ENCODE measurements at places on chromosomes 3 and 15.

GRCh38 chr3:139689708-139690228 is 12.0 kb upstream of the NMNAT3 start:
- DNase-seq = no peak

DNA sequence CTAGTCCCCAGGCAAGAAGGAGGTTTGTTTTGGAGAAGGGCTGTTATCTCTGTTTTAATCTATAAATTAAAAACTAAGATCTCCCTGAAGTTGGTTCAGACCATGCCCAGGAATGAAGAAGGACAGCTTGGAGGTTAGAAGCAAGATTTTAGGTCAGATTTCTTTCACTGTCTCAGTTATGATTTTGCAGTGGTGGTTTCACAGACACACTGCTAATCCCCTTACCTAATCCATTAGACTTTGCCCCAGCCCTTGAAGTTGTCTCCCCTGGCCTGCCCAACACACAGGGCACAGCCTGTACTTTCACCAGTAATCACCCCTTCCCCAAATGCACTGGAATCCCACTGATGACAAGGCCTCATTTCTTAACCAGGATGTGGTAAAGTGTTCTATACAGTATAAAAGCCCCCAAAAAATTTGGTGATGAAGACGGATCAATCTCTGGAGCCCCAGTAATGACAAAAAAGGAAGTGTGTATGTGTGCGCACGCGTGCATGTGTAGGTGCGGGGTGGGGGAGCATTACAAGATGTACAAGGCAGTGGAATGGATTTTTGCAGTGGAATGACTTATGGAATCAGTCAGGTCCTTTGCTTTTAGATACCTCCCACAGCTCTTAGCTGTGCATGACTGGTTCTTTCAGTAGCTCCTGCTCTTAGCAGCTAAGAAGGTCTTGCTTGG is 73.1 kb upstream of the TERB2 start:
- no peak for DNase-seq

GRCh38 chr3:188082031-188082430 is 71.9 kb upstream of the LPP start:
- no peak for DNase-seq

DNA sequence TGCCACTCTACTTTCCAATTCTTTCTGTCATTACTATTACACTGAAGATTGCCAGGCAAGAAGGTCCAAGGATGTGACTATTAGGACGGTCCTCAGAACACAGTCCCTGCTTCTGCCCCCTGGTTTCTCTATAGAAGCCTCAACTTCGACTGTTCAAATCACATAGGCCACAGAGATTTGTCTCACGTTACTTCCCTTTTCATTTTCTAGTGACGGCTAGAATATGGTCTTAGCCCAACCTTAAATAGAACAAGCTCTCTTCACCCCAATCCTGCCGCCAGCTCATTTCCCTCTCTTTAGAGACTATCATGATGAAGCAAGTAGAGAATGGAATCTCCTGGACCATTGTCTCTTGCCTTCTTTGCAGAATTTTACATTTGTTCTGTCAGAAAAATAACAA is 84.9 kb downstream of the TIGIT start:
- DNase-seq = no peak

GRCh38 chr3:49327485-49327884 is 12.4 kb downstream of the USP4 start:
- DNase-seq = peak; percentile 53

GRCh38 chr15:96322536-96323318 is 7.8 kb upstream of the NR2F2 start:
- no peak for DNase-seq

GRCh38 chr3:53375019-53375418 is 27.7 kb upstream of the DCP1A start:
- DNase-seq = peak; percentile 62

GRCh38 chr15:42036112-42036905 is 15.5 kb upstream of the PLA2G4E start:
- no peak for DNase-seq

DNA sequence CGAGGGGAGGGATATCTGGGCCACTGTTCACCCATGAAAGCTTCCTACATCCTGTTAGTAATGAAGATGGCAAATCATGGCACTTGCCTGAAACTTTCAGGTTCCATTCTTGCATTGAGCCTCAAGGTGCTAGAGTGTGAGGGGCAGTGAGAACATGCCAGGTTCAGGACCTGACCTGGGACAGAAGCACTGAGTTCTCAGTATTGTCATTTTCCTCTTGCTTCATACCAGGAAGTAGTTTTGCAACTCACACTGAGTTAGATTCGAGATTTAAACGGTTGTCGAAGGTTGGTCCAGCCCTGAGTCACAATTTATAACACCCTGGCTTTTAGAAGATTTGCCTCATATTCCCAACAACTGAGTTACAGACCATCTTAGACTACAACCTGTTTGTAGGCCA is 11.8 kb upstream of the MEIS2 start:
- no peak for DNase-seq

DNA sequence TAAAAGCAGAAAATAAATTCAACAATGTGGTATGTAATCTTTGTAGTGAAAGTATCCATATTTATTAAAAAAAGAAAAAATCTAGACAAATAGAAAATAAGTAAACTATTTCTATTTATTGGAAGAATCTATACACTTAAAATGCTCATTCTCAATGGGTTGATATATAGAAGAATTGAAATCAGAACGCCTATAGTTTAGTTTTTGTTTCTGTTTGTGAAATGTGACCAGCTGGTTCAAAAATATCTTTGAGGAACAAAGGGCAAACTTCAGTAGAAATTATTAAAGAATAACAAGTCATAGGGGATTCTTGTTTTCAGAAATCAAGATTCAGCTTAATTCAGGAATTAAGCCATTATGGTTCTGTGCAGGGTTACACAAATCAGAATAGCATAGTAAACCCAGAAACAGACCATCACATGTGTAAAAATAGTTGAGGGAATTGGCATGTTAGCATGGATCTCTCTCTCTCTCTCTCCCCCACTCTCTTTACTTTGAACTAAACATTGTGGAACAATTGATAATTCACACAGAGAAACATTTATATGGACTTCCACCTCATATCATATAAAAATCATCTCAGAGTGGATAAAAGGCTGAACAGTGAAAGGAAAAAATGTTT is 134.0 kb downstream of the CHL1 start:
- no peak for DNase-seq

DNA sequence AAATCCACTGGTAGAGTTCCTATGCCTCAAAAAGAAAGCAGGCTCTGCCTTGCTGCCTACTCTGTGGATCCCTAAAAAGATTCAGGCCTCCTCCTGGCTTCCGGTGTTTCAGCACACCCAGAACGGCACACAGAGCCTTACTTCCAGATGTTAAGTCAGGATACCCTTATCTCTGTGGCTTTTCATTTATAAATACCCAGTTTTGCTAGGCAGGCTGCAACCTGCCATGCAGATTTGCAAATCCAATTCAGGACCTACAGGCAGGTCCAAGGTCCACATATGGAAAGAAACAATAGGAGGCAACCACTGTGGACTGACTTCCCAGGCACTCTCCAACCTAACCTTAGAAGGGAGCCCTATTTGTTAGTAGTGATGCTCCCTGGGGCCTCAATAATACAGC is 30.7 kb downstream of the EFL1 start:
- DNase-seq = no peak

- DNase-seq = no peak
Measured at GRCh38 chr15:59887211-59887610, 116.9 kb upstream of the FOXB1 start.

DNA sequence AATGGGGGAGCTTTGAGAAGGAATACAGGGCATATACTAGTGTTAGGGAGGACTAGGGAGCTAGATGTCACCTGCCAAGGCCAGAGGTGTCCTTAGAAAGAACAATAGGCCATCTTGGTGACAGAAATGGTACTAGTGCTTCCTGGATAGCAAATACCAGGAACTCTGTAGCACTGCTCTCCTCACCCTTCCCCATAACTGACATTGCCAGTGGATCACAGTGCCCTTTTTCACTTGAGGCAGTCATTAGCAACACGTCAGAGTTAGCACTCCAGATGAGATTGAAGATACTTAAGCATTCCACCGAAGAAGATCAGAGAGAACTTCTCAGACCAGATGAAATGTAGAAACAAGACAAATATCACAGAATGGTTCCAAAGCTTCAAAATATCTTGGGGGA is 103.1 kb upstream of the PDZRN3 start:
- no peak for DNase-seq

DNA sequence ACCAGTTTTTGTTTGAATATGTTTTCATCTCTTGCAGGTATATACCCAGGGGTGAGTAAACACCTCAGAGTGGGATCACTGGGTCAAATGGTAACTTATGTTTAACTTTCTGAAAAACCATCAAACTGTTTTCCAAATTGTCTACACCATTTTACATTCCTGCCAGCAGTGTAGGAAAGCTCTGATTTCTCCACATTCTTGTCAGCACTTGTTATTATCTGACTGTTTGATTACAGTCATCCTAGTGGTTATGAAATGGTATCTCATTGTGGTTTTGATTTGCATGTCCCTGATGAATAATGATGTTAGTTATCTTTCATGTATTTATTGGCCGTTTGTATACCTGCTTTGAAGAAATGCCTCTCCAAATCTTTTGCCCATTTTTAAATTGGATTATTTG is 13.8 kb downstream of the FSD2 start:
- no peak for DNase-seq

- DNase-seq = no peak
Measured at GRCh38 chr15:77773903-77774302, 141.2 kb upstream of the LINGO1 start.

DNA sequence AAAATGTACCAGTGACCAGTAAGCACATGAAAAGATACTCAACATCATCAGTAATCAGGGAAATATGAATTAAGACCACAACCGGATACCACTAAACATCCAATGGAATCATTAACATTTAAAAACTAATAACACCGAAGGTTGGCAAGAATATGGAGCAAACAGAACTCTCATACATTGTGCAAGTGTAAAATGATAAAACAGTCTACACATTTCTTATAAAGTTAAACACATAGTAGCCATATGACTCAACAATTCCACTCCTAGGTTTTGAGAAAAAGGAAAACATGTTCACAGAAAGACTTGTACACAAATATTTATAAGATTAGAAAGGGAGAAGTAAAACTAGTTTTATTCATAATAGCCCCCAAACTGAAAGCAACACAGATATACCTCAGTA is 60.3 kb upstream of the SLCO2A1 start:
- no peak for DNase-seq

DNA sequence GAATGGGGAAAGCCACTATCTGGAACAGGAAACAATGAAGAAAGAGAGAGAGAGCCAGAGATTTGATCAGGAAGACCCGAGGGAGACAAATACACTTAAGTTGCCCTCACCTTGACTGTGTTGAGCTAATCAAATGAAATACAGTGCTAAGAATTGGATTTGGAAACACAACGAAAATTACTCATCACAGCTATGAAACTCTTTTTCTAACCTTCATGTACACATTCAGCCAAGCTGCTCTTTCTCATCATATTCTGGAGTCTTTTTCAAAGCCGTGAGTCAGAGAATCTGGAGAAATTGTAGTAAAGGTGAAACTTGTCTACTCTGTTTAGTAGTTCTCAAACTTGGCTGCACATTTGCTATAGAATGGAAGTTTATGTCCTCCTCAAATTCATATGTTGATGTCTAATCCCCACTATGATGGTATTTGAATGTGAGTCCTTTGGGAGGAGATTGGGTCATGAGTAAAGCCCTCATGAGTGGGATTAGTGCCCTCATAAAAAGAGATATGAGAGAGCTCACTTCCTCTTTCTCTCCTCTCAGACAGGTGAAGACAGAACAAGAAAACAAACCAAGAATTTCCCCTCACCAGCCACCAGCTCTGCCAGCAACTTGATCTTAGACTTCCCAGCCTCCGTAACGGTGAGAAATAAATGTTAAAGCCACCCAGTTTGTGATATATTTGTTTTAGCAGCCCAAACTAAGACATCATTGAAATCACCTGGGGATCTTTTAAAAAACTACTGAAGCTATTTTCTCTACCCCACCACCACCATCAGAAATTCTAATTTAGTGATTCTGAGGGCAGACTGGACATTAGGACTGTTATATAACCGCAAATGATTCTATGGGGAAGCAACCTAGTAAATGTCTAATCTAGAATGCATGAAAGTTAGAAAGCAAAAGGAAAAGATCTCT is 143.6 kb upstream of the GRM7 start:
- DNase-seq = no peak

- no peak for DNase-seq
Measured at GRCh38 chr15:83077491-83078230, 10.6 kb upstream of the BTBD1 start.

DNA sequence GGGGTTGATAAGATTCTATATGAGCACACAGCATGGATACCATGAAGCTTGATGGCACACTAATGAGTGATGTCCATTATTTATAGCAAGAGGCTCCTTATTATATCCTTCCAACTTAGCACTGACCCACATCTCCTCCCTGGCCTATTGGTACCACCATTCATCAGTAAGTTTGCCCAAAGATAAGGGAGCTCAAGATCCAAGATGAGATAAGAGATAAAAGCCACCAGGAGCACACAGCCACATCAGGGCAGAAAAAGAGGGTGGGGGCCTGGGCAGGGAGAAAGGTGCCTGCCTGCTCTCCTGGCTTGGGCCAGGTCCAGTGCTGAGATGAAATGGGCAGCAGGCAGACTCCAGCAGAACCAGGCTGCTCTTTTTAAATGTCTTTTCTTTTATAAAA is 4.4 kb upstream of the PPP1R14D start:
- no peak for DNase-seq

DNA sequence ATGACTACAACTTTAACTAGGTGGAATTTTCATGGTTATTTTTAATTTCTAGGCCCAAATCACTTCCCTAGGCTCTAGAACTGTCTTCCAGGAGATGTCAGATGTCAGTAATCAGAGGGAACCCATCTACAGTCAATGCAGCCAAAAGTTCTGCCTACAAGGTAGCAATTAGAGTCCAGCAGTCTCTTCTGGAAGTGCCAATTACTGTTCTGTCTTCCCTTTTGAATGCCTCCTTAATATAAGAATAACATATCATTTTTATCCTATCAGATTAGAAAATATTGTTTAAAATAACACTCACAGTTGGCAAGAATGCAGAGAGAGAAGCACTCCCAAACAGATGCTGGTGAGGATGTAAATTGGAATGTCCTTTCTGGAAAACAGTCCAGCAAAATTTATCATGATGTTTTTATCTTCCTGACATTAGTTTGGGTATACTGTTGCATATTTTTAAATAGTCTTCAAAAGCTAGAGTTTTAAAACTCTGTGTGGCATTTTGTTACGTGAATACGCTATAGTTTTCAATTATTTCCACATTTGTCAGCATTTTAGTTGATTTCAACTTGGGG is 543.7 kb downstream of the FHIT start:
- no peak for DNase-seq

GRCh38 chr3:172892158-172892557 is 141.6 kb downstream of the ECT2 start:
- no peak for DNase-seq

- DNase-seq = no peak
Measured at GRCh38 chr15:89835176-89835564, 20.5 kb upstream of the ANPEP start.

- no peak for DNase-seq
Measured at GRCh38 chr3:59824876-59825275, 775.1 kb upstream of the CFAP20DC start.

DNA sequence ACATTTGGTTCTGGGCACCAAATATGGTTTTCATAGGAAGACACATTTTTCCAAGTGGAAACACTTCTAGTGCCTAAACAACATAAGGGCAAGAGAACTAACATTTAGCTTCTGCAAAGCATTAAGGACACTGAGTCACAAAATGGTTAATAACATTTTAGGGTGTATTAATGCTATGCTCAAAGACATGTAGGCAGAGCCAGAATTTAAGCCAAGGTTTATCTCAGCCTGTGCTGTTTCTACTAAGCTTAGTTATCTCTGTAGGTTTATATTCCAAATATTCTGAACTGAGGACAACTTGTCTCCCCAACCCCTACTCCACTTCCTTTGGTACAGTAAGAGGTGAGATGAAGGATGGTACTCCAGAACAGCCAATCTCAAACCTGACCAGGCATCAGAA is 54.1 kb upstream of the AKAP13 start:
- DNase-seq = no peak
